ENCODE measurements at places on chromosomes 4 and X.

DNA sequence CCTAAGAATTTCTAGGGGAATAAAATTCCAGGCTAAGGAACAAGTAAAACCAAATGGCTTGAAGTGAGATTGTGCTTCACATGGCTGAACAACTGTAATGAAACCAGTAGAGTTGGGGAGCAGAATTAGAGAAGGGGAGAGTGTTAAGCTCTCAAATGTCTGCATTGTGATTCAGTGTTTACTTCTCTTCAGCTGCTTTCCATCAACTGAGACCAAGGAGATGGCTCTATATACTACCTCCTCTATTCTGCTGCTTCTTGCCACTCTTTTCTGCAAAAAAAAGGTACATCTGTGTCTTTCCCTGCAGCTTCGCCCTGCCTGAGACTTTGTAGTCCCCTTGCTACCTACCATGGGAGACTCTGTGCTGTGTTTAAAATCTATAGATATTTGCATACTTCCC, 73.5 kb downstream of the WDFY3 start:
- DNase-seq, result no peak

DNA sequence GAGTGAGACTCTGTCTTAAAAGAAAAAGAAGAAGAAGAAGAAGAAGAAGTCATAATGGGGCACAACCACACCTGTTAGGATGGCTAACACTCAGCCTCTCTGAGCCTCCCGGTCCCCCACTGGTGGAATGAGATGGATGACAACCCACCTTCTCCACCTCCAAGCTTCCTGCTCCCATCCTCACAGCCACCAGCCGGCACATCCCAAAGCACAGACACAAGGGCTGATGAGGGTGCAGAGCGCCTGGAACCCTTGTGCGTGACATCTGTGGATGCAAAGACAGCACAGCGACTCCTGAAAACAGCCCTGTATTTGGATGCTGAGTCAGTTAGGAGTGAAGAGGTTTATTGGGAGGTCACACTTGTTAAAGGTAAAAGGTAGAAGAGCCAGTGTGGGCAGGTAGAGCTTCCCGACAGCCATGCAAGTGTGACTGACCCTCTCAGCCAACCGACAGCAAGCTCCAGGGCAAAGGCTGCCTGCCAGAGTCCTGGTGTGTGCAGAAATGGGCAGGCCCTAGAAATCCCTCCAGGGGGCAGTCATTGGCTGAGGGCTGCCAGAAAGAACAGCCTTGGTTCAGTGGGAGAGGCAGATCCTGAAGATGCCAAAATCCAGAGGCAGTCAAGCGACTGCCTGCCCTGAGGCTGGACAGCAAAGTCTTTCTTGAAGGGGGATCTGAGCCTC, 26.6 kb upstream of the MAN2B2 start:
- no peak for DNase-seq

GRCh38 chrX:41332408-41333002, 1.5 kb upstream of the DDX3X start:
- DNase-seq, result no peak

DNA sequence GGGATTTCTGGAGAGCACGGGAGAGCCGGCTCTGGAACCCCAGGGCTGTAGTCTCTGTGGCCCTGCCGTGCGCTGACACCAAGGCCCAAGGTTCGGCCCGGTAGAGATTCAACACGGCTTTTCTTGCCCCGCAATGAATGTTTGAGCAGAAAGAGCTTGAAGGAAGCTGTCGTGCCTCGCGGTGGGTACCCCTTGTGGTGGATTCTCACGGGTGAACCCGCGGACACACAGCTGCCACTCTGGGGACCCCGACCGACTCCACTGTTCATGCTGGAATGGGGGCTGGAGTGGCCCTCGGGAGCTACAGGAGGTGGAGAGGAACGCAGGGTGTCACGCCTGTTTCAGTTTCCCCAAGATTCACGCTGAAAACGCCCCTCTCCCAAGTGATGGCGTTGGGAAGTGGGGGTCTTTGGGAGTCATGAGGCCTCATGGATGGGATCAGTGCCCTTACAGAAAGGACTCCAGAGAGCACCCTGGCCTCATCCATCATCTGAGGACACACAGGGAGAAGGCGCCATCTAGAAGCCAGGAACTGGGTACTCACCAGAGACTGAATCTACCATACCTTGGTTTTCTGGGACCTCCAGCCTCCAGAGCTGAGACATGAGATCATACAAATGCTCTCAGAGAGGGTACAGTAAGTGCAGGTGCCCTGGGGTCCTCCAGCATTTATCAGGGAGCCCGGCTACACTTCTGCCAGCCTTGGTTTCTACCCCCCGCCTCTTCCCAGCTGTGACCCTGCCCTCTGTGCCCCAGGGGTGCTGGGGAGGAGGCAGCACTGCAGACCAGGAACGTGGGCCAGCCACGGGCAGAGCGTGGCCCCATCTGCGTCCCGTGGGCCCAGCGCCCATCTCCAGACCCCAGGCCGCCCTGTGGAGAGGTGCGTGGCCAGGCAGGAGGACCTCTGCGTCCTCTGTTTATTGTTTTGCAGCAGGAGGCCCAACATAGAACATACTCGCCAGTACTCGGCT, 6.4 kb downstream of the SLC25A6 start:
- no peak for DNase-seq

DNA sequence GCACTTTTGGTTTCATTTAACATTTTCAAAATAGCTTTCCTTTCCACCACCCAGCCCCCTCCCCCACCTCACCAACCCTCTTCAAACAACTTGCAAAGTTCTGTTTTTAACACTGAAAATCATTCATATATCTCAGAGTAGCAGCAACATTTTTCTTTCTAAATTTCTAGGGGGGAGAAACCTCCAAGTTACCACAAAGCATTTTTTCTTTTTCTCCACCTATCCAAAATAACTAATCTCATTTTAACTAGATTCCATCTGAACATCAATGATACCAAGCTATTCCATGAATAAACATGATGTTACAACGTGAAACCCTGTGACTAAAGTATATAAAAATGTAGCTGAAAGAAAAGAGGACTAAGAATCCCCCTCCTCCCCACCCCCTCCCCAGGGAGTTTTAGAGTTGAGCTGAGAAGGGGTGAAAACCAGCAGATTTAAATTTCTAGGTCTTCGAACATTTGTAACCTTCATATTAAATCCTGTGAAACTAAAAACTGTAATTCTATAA, 5.2 kb downstream of the LDB2 start:
- DNase-seq, result no peak

DNA sequence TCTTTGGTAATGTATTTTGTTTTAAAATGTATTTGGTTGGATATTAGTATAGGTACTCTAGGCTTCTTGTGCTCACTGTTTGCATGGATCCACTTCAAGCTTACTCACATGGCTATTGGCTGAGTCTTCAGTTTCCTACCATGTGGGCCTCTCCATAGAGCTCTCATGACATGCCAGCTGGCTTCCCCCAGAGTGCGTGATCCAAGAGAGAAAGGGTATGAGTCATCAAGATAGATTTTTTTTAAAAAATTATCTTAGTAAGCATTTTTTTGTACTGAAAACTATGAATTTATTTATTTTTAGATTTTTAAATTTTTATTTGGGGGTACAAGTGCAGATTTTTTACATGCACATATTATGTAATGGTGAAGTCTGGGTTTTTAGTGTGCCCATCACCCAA, 219.1 kb upstream of the AMOT start:
- no peak for DNase-seq

DNA sequence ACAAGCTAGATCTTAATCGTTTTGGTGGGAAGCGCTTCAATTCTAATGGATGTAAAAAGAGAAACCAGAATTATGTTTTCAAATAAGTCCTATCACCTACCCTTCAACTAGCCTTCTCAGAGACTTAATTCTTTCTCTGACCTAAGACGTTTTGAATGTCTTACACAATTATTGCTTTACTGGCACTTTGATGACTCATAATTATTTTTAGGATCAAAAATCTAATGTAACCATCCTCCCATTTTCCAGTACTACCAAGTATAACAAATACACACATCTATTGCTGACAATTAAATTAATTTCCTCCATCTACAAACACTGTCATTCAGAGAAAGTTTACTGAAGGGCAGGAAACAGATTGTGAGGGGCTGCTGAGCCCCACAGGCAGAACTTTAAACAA, 108.6 kb downstream of the PPP3CA start:
- DNase-seq, result no peak

DNA sequence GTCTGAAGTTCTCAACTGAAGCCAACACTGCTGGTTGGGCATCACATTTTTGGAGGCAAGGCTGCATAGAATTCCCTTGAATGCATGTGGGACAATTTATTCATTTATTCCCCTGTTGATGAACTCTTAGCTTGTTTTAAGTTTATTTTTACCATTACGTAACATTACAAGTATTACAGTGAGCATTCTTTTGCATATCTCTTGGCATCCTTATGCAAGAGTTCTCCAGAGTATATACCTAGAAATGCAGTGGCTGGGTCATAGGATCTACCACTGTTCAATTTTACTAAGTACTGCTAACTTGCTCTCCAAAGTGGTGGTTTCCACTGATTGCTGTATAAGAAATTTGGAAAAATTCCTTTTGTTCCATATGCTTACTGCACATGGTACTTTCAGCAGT, 66.5 kb downstream of the UCHL1 start:
- DNase-seq, result no peak

DNA sequence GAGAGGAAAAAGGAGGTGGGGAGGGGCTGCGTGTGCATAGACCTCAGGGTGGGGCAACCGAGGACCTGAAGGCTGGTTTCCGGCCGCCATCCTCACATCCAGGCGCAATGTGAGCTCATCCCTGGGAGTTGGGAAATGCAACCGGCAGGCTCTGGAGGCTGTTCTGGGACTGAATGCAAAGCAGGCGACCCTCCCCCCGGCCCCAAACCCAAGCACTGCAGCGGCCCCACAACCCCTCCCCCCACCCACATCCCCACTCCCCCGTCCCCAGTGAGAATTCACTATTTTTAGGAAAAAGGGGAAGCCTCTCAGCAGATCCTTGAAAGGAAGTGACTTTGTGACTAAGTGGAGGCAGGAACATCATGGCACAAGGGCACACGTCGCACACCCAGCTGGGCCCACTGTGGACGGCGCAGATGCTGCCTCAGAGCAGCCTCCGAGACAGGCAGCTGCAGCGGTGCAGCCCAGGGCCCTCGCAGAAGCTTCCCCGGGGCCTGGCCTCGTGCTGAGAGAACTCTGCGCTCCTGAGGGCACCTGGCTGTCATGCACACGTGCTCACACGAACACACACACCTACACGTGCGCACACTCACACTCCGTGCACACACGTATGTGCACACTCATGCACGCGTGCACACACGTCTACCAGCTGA, 1.3 kb upstream of the PDE6B start:
- no peak for DNase-seq

DNA sequence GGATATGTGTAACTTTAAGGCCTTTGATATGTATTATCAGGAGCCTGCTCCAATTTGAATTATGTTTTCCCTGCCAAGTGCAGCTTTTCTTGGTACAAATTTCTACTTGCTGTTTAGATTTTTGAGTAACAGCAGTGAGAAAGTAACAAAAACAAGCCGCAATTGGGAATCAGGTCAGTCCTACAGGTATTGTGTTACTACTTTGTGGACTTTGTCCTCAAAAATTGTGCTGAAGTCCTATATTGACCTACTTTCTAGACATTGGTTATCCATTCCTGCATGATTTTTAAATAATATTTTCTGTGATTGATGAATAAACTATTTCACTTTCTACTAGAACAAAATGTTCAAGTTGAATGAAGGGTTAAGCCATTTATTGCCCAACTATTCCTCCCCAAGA, 5.7 kb downstream of the CDKN2AIP start:
- no peak for DNase-seq

DNA sequence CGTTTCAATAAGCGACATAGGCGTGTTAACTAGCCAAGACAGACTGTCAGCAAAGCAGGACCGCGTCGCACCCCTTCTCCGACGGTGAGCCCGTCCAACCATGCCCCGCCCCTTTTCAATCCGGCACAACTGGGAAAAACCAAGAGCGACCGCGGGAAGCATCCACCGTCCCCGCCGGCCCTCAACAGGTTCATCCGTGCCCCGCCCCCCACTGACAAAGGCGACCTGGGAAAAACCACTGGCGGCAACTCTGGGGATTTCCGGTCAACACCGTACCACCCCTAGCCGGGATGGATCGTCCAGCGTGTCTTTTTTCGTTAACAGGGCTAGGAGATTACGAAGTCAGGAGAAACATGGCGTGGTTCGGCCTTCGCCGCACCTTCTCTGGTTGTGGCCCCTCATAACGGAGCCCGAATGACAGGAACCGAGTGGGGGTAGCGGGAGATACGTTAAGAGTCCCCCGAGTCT, 377 bp downstream of the TIMM17B start:
- no peak for DNase-seq

DNA sequence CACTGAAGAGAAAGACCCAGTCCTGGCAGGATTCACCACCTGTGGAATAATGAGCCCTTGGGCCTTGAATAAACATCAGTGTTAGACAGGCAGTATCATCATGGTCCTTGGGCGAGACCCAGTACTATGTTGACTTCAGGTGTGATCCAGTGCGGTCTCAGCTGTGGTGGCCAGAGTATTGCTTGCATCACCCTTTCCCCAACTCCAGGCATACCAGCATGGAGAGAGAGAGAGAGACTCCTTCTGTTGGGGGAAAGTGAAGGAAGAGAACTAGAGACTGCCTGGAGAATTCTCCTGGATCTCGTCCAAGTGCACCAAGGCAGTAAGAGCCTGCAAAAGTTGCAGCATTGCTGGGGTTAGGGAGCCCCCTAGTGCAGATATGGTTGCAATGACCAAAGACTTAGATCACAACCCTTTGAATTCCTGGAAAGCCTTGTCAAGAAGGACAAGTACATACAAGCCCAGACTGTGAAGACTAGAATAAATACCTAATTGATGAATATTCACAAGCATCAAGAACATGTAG, 61.1 kb upstream of the VAMP7 start:
- DNase-seq, result peak; percentile 1

DNA sequence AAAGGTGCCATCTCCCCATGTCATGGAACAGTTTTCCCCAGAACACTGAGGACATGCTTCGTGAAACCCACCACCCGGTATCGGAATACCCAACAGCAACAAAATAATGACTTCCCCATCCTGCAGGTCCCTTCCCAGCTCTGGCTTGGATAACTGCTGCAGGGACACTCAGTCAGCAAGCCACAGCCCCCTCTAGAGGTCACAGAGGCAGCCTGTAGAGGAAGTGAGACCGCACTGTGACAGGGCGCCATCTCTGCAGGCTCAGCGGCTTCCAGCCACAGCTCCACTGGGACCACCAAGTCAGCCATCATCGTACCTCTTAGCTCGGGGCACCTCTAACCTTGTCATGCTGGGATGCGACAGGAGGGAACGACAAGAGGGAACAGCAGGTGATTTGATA, 315.9 kb downstream of the LDB2 start:
- DNase-seq, result no peak

DNA sequence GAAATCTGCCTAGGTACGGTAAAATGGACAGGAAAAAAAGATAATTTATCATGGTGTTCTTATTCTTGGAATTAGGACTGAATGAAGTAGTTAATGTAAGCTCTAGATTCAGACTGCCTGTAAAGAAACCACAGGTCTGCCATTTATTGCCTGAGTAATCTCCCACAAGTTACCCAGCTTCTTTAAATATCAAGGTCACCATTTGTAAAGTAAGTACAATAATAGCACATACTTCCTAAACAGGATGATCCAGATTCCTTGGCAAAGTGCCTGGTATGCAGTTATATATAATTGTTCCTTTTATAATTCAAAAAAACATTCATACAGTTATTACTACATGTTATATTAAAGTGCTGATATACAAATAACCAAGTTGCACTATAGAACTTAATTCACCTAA, 368.6 kb downstream of the HNRNPD start:
- no peak for DNase-seq

- no peak for DNase-seq
Observed at GRCh38 chr4:184896868-184897715, 71.3 kb upstream of the ACSL1 start.

Data from right kidney (tissue), 9 donors.